Type B pancreatic cell (in vitro differentiated cells): ENCODE measurements at places on chromosomes 3 and 15. TPM values are rescaled to one million over a fixed set of nuclear protein-coding genes. Genes with fewer than 3 reads are reported as not detected.
A peak's percentile ranks its signal among the peaks of the same experiment; 100 is the strongest.

- peaks cover 14% of the 10 kb centered on the region for H3K36me3 ChIP-seq
- no peak overlapping the region for H3K27ac ChIP-seq
- H3K4me1 ChIP-seq = peaks cover 6% of the 10 kb centered on the region
- H3K27me3 ChIP-seq = no peaks in the 10 kb centered on the region
- no peak overlapping the region for H3K4me3 ChIP-seq
- no peak for DNase-seq
These were observed 800.7 kb downstream of the ROBO1 start for GRCh38 chr3:78967061-78967460.

Gene LSMEM2
- total RNA-seq = not detected in 2 replicates

- no peak overlapping the region for H3K4me3 ChIP-seq
- no peaks in the 10 kb centered on the region for H3K36me3 ChIP-seq
- H3K27me3 ChIP-seq = peaks cover 11% of the 10 kb centered on the region
These were observed 88.7 kb upstream of the IQSEC1 start for GRCh38 chr3:13161771-13162535.

DNA sequence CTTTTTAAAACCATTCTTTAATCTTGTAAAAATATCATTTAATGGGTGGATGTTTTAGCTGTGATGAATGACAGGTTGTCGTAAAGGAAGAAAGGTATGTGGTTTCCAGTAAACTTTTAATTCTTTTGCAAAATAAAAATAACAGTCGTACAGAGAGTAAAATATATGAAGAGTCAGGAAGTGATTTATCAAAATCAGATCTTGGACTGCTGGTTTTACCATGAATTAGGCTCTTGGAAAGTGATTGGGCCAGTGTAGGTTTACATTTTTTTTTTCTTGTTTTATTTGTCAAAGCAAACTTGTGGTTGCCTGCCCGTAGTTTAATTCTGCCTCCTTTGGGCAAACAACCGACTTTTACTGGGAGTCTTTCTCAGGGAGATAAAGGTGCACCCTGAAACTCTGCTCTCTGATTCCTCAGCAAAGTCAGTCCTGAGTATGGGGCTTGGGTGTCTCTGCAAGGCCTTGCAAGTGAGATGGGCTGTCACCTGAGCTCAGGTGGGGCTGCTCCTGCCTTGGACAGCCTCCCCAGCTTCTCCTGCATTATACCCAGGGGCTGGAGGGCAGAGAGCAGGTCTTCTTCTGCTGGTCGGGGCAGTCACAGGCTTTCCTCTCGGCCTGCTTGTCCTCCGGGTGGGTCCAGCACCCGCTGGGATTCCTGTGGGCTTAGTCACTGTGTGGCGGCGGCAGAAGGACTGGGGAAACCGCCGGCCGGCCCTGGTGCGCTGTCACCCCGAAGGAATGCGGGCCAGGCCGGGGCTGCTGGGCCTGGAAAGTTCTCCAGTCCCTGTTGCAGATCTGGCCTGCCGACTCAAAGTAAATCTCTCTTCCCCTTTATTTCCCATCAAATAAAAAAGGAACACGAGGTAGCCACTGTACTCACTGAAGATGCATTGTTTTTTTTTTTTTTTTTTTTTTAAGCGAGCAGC lies 79.0 kb downstream of the IGF1R start:
- DNase-seq = peak; percentile 79
- peak overlapping the region; percentile 75 for H3K4me3 ChIP-seq
- H3K27me3 ChIP-seq = no peaks in the 10 kb centered on the region
- H3K27ac ChIP-seq = peak overlapping the region; percentile 98
- H3K4me1 ChIP-seq = peaks cover 65% of the 10 kb centered on the region

DNA sequence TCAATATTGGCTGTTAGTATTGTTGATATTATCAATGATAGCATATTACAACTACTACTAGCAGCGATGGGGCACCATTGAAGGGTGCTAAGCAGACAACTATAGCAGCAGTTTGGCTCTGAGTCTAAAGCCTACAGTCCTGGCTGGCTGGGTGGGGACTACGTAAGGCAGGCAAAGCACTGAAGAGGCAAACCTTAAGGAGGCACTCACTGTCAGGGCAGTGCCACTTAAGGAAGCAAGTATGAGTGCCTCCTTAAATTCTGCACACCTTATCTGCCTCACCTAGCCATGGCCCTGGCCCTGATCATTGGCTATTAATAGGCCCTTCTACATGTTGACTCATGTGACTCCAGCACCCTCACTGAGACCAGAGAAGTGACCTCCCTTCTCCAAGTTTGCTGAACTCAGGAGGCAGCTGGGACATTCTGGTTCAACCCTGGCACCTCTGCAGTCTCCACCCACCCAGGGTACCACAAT lies 20.6 kb downstream of the CDCP1 start:
- no peak for DNase-seq
- no peaks in the 10 kb centered on the region for H3K36me3 ChIP-seq
- no peak overlapping the region for H3K4me3 ChIP-seq
- H3K27me3 ChIP-seq = no peaks in the 10 kb centered on the region
- no peak overlapping the region for H3K27ac ChIP-seq
- peaks cover 14% of the 10 kb centered on the region for H3K4me1 ChIP-seq

DNA sequence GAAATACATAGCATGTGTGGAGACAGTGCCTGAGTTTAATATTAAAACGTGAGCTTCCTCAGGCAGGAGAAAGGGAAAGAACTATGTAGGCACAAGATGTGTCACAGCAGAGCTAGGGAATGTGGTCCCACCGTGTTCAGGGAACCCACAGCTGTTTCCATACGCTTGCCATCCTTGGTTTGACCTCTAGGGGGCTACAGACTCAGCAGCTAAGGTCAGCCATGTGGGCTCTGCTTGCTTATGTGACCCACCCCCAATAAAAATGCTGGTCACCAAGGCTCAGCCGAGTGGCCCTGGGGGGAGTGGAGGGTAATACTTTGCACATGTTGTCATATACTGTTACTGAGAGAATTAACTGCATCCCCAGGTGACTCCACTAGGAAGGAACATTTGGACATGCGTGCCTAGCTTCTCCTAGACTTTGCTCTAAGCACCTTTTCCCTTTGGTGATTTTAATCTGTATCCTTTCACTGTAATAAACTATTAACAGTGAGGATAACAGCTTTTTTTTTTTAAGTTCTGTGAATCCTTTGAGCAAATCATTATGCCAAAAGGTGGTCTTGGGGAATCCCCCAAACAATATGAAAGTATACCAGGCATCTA lies 3.3 kb downstream of the TUBGCP5 start:
- no peak overlapping the region for H3K4me3 ChIP-seq
- H3K27ac ChIP-seq = no peak overlapping the region
- DNase-seq = no peak
- peaks cover 25% of the 10 kb centered on the region for H3K36me3 ChIP-seq
- no peaks in the 10 kb centered on the region for H3K27me3 ChIP-seq

DNA sequence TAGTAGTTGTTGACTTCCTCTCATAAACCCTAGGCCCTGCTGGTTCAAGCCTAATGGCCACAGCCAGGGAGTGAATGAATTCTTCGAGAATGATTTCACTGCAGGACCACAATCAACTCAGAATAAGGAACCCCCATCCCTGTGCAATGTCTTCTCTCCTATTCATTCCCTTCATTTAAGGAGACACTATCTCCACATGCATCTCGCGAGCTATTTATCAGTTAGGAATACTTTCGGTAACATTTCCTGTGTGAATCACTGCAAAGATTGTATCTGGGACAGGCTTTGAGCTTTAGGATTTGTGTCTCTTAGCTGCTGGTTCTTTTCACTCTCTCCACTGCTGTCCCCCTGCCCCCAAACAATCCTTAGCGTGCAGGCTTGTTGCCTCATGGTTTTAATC lies 94.4 kb downstream of the MYLK start:
- H3K27ac ChIP-seq = no peak overlapping the region
- DNase-seq = no peak
- H3K4me3 ChIP-seq = peak overlapping the region; percentile 19
- H3K4me1 ChIP-seq = peaks cover 20% of the 10 kb centered on the region
- H3K36me3 ChIP-seq = no peaks in the 10 kb centered on the region

DNA sequence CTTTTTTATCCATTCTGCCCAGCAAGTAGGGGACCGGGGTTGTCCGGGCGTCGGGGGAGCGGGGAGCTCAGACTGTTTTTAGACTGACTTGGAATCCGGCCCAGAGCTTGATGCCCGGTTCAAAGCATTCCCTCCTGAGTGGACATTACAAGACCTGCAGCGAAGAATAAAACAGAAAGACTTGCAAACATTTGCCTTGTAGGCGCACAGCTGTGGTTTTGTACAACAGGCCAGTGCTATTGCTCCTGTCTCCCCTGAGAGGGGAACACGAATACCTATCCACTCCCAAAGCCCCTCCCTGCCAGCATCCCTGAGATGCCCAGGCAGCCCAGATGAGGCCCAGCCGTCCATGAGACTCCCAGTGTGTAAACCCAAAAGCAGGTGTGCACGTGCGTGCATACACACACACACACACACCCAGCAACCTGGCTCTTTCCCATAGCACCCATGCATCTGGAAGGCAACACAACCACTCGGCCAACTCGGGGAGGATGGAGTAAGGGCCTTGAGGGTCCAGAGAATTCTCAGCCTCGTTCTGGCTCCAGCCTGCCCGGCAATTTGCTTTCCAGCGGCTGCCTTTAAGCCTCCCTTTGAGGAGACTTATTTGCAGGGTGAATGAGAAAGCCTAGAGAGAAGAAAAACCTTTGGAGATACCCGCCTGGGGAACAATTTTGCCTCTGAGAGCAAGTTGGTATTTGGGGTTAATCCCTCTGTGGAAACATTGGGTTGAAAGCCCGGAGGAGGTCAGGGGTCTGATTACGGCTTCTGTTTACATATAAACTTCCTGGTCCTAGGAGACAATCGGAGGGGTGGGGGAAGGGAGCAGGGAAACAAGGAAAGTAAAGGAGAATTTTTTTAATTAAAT lies 161.0 kb upstream of the HES1 start:
- no peak for DNase-seq
- H3K36me3 ChIP-seq = no peaks in the 10 kb centered on the region
- peaks cover 54% of the 10 kb centered on the region for H3K4me1 ChIP-seq
- peak overlapping the region; percentile 51 for H3K27ac ChIP-seq

Gene GLDN
- 0.52 and 0.68 TPM in 2 replicates for total RNA-seq

DNA sequence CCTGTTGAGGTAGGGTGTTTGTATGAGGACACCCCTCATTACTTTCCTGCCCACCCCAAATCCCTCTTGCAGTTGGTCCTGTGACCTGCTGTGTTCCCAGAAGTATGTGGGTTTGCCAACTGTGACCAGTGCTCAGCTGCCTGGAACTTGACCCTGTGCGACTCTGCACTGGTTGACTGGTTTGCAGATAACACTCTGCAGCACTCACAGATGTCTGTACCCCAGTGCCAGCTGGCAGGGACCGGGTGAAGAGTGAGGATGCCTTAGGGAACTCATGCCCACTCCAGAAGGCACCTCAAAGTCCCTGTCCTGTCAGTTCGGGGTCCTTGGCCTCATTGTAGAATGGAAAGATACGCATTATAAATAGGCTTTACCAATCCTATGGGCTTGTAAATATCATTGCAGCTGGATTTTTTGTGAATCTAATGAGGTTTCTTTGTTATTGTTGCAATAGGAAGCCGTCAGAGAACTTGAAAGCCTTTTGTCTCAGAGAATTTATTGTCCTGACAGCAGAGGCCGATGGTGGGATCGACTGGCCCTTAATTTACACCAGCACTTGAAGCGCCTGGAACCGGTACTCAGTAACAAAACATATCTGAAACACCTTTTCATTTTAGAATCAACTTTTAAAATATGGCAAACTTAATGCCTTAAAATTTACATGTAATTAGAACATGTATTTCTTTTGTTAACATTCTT lies 18.2 kb downstream of the FAN1 start:
- no peaks in the 10 kb centered on the region for H3K27me3 ChIP-seq
- H3K4me1 ChIP-seq = peaks cover 8% of the 10 kb centered on the region
- no peak for DNase-seq

DNA sequence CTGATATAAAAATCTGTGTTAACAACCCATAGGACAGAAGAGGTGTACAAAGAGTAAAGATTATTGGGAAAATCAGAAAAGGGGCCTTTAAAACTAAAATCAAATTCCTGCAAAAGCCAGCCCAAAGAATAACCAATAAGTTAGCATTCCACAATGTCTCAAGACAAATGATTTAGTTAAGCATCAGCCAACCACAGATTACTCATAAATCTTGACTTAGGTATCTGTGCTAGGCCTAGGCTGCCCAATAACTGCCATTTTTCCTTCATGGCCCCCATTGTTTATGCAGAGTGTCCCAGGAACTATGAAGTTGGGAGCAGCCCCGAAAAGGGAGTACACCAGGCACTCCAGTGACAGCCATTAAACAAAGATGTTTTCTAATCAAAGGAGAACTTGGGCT lies 7.4 kb downstream of the TRANK1 start:
- no peak overlapping the region for H3K4me3 ChIP-seq
- H3K4me1 ChIP-seq = peaks cover 30% of the 10 kb centered on the region
- DNase-seq = no peak
- H3K27ac ChIP-seq = no peak overlapping the region

- H3K36me3 ChIP-seq = no peaks in the 10 kb centered on the region
- no peak for DNase-seq
- no peaks in the 10 kb centered on the region for H3K4me1 ChIP-seq
- no peaks in the 10 kb centered on the region for H3K27me3 ChIP-seq
- no peak overlapping the region for H3K27ac ChIP-seq
- H3K4me3 ChIP-seq = no peak overlapping the region
These were observed 221.7 kb downstream of the CGGBP1 start for GRCh38 chr3:87837076-87837475.

DNA sequence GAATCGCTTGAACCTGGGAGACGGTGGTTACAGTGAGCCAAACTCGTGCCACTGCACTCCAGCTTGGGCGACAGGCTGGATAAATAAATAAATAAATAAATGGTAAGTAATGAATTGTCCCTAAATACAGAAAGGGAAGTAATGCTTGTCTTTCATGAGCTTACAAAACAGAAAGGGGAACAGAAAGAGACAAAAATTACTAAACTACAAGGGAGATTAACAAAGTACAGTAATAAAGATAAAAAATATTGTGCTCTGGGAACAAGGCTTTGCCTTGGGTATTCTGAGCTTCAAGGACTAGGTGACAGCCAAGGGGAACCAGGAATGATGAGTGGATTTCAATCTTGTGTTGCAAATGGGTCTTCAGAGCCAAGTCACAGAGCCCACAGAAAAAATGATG lies 9.2 kb upstream of the HLTF start:
- no peak overlapping the region for H3K4me3 ChIP-seq
- no peaks in the 10 kb centered on the region for H3K27me3 ChIP-seq
- H3K36me3 ChIP-seq = no peaks in the 10 kb centered on the region
- no peaks in the 10 kb centered on the region for H3K4me1 ChIP-seq
- DNase-seq = no peak

Gene SLC24A5
- total RNA-seq = 1.3 TPM in 1 of 2 replicates, not detected in the other

DNA sequence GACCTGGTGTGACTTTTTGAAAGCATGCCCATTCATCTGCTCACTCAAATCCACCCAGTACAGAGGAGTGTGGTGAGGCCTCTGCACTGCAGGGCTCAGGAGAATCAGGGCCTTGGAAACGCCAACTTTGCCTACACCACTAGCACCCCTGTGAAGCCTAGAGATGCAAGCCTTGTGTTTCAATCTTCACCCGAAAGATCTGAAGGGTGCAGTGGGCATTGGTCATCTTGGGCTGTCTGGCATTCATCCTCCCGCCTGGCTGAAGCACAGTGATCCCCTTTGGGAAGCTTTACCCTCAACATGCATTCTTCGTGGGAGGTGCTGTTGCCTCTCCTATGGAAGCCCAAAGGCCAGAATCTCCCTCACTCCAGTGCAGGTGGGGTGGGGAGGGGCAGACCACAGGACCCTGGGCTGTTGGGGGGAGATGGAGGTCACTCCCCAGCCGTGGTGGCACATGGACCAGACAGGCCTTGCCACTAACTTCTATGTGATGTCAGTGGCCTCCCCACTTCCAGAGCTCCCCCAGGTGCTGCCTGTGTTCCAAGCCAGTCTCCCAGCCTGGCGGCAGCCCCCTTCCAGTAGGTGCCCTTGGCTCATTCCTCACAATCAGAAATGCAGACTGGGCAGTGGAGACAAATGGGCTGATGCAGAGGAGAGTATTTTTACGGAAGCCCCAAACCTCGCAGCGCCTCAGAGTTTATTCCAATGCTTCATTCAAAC lies 92.5 kb downstream of the ADAMTS17 start:
- DNase-seq = peak; percentile 51
- no peaks in the 10 kb centered on the region for H3K27me3 ChIP-seq
- no peak overlapping the region for H3K4me3 ChIP-seq
- no peaks in the 10 kb centered on the region for H3K36me3 ChIP-seq
- peaks cover 8% of the 10 kb centered on the region for H3K4me1 ChIP-seq
